ENCODE measurements at places on chromosomes 7 and 10. TPM values are rescaled to one million over a fixed set of nuclear protein-coding genes. Genes with fewer than 3 reads are reported as not detected.

Gene METTL27
- 0.49 TPM for total RNA-seq

Gene OR2A42
- total RNA-seq, result not detected

Gene GATA3
- under 0.01 TPM for total RNA-seq

Gene IGFBP3
- 5.2 TPM for total RNA-seq

Gene TUBB8
- not detected for total RNA-seq

Gene SHH
- 0.98 TPM for total RNA-seq

Gene PTPN20
- total RNA-seq, result 4.7 TPM

Gene FGL2
- 3.2 TPM for total RNA-seq

Gene ATG9B
- 1.2 TPM for total RNA-seq
